Fibroblast of skin of scalp (primary cell): ENCODE measurements at places on chromosomes 6 and 20.

DNA sequence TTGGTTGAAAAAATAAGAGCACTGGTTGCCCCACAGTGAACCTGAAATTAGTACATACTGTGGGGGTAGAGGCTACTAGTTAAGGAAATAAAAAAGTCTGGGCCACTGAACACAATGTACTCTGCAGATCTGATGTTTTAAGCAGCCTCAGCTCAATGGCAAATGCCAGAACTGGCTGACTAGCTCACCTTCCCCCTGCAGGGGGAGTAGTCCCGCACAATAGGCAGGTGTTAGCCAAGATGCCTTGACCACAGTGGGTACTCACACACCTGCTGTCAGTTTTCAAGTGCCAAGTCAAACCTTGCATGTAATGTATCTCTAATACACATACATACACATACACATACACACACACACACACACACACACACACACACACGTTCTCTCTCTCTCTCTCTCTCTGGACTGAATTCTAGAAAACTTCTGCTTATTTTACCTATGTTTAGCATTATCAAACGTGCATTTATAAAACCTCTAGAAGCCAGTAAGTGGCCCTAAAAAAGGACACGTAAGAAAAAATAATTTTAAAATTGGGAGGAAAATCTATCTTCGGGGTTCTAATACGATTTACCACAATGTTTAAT, 36.1 kb downstream of the GMDS start:
- DNase-seq, result no peak

GRCh38 chr20:12289465-12289864, 371.8 kb downstream of the BTBD3 start:
- DNase-seq, result no peak

DNA sequence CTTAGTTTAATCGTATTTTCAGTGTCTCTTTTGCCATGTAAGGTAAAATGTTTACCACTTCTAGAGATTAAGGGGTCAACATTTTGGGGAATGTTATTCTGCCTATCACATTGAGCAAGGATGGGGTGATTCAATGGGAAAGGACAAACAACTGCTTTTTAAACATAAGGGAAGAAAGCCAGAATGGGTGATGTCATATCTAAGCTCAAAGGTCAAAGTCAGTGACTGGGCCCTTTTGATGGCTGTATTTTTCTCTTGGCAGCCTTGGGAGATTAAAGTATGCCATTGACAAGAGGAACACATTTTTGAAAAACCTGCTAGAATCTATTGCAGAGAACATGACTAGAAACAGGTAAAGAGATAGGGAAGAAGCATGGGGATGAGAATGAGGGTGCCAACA, 477.3 kb upstream of the IRAK1BP1 start:
- no peak for DNase-seq

GRCh38 chr6:131643855-131644460, 6.9 kb downstream of the ENPP3 start:
- no peak for DNase-seq

GRCh38 chr20:25148181-25148981, 47.1 kb upstream of the ENTPD6 start:
- DNase-seq, result peak; percentile 41

DNA sequence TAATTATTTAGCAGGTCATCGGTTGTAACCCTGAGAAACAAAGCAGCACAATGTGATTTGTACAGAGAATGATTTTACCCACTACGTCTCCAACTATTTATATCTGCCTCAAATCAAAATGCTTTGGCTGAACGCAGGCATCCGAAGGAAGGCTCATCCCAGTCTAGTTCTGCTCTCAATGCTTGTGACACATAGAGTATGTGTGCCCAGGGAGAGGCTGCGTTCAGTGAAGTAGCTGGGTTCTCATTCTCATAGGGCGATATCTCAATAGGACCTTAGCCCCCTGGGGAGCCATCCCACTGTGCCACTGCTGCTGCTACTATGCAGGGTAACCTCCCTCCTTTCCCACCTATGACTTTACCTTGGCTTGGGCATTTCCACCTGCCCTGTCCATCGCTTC, 407 bp downstream of the GABRR2 start:
- DNase-seq, result no peak

DNA sequence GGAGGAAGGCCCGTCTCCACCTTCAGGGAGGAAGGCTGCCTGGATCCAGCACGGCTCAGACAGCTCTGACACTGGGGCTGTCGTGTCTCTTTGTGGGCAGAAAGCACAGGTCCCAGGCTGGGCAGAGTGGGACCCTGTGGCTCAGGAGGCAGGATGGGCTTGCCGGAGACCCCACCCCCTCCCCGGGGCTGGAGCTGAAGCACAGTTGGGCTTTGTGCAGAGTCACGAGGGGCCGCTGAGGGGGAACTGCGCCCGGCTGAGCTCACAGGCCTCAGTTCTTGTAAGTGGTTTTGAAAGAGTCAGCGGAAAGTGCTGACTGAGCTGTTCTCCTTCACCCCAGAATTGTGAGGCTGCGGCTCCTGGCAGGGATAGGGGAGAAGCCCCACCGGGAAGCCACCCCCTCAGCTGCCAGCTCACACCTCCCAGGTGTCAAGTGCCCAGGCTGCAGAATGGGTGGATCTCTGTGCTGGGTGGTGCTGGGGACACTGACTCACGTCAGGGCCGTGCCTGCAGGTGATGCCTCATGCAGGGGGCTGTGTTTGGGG, 145.5 kb upstream of the RNF24 start:
- peak; percentile 39 for DNase-seq

- DNase-seq, result no peak
Measured at GRCh38 chr6:167779993-167780655, 46.6 kb upstream of the AFDN start.

DNA sequence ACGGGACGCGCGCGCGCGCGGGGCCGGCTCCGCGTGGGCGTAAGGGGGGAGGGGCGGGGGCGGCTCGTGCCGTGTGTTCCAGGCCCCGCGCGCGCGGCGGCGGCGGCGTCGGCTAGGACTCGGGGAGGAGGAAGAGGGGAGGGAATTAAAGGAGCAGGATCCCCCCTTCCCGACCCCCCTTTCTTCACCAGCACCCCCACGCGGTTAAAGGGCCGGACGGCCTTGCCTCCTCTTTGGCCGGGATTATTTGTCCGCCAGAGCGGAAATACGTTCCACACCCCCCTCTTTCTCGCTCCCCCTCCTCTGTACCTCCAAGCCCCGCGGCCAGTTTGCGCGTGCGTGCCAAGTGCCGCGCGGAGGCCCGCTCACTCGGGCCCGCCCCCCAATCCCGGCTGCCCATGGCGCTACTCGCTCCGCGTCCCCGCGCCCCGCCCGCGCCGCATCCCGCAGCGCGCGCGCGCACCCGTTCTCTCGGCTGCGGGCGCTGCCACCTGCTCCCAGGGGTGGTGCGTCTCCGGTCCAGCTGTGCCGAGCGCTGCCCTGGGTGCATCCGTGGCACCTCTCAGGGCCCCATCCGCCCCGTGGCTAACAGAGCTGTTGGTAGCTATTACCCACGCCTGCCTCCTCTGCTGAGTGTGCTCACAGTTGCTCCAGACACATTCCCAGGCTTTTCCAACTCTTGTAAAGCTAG, at the start of gene ZBTB12:
TSS of gene ZBTB12 (minus strand) at position 134 of the 691 bp plus-strand sequence. CDS start 781 bp downstream, outside the sequence.
- DNase-seq, result peak; percentile 96

DNA sequence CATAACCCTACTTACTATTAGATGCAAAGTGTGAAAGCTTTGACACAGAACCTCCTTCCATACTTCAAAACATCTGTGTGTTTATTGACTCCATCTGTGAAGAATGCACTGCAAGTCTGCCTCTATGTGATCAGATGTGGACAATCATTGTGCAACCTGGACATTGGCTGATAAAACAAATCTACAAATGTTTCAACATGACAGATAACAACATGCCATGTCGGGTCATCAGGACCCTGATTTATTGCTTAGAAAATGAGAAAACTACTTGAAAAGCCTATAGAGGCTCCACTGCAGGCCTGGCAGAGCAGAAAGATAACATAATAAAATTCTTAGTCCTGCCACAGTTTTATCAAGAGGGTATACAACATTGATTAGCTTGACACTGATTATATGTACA, 1286.4 kb downstream of the GRIK2 start:
- DNase-seq, result no peak

GRCh38 chr6:138007014-138007472, 100.2 kb downstream of the PERP start:
- peak; percentile 27 for DNase-seq
